ENCODE measurements at places on chromosomes 5 and 9.

GRCh38 chr9:34510497-34511468, 12.0 kb downstream of the ENHO start:
- DNase-seq: no peak

- no peak for DNase-seq
These were observed 244.4 kb downstream of the FAM114A2 start for GRCh38 chr5:153794327-153794726.

DNA sequence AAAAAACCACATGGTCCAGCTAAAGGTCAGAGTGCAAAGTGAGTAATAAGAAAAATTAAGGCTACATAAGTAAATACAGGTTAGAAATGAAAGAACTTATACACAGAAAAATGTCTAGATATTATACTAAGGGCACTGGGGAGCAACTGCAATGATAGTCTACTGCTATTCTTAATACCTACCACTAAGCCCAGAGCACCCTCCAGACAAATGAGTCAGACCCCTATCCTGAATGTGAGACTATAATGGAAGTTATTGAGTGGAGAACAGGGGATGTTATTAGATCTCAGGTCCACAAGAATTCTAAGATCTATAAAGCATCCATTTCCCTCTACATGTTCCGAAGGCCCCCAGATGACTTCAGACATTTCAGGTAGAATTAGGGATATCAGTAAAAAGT, 438.3 kb downstream of the PRELID2 start:
- DNase-seq: no peak

GRCh38 chr5:53902296-53902907, 342.0 kb downstream of the NDUFS4 start:
- DNase-seq: no peak

GRCh38 chr9:71602652-71603051, 165.7 kb downstream of the CEMIP2 start:
- no peak for DNase-seq
